A549 (cell line): ENCODE measurements at places on chromosomes 2 and 18. TPM values are rescaled to one million over a fixed set of nuclear protein-coding genes. Genes with fewer than 3 reads are reported as not detected.

Gene ARHGEF33
- 0.08 to 0.22 TPM (median 0.14 TPM) in 3 replicates for polyA plus RNA-seq

Gene SPOPL
- polyA plus RNA-seq = 7.2 to 8.2 TPM (median 7.4 TPM) in 3 replicates

Gene RGPD3
- 0.08 to 0.13 TPM (median 0.12 TPM) in 3 replicates for polyA plus RNA-seq

DNA sequence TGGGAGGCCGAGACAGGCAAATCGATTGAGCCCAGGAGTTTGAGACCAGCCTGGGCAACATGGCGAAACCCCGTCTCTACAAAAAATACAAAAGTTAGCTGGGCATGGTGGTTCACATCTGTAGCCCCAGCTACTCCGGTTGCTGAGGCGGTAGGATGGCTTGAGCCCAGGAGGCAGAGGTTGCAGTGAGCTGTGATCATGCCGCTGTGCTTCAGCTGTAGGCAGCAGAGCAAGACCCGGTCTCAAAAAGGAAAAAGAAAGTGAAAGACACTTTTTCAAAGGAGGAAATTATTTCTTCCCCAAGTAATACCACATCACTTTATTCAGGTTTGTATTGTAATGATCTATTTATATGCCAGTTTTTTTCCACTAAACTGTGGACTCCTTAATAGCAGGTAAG lies 35.7 kb upstream of the TAF4B start:
- DNase-seq = no peak

DNA sequence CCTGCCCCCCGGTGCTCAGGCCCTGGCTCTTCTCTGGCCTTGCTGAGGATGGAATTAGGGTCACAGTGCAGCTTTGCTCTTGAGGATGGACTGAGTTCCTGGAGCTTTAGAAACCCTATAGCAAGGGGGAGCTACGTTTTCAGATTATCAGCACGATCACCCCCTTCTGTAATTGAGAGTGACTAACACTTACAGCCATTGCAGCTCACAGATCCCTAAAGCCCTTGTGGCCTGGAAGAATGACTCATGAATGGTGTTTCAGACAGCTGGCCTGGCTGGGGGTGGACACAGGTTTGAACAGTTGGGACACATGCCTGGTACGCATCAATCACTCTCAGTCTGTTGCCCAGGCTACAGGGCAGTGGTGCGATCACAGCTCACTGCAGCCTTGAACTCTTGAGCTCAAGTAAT lies 79.7 kb upstream of the IGFBP5 start:
- peak; percentile 46 for DNase-seq

DNA sequence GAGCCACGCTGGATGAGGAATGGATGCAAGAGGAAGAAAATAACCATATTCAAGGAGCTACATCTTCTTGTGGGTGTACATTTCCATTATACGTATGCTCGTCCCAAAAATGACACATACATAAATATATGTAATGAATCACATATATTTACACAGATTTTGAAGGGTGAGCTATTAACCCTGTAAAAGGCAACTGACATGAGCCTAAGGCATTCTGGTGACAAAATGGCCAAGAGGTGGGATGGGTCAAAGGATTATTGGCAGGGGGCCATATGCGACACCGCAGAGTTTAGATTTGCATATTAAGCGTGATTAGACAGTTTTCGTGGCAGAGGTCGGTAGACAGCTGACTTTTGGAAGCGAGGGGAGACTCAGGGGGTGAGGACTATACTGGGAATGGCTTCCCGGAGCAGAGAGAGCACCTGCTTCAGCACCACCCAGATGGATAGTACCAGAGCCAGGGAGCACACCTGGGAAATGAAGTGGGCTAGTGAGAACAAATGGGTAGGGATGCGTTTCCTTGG lies 431 bp upstream of the CNRIP1 start:
- DNase-seq = no peak
